CD8-positive, alpha-beta memory T cell (primary cell): ENCODE measurements at places on chromosomes 7 and 10.

DNA sequence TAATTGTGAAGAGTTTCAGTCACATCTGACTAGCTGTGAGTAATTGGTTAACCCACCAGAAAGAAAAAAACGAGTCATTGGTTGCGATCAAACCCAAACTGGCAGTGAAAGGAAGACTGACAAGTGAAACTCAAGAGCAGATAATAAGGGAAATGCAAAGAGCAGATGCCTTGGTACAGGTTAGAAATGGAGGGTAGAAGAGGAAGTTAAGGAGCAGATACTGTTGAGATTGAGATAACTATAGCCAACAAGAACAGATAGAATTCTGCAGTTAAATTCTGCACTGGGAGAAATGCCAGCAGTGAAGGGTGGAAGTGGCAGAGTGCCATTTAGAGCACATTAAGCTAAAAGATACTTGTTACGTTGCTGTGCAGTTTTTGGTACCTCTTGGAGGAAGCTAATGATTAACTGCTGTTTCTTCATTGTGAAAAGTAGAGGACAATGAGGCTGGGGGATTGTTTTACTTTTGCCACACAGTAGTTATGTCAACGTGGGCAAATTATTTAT lies 65.8 kb downstream of the CDK13 start:
- H3K27me3 ChIP-seq, result no peaks in the 10 kb centered on the region
- peaks cover 4% of the 10 kb centered on the region for H3K36me3 ChIP-seq
- no peak overlapping the region for H3K4me3 ChIP-seq
- no peaks in the 10 kb centered on the region for H3K4me1 ChIP-seq

DNA sequence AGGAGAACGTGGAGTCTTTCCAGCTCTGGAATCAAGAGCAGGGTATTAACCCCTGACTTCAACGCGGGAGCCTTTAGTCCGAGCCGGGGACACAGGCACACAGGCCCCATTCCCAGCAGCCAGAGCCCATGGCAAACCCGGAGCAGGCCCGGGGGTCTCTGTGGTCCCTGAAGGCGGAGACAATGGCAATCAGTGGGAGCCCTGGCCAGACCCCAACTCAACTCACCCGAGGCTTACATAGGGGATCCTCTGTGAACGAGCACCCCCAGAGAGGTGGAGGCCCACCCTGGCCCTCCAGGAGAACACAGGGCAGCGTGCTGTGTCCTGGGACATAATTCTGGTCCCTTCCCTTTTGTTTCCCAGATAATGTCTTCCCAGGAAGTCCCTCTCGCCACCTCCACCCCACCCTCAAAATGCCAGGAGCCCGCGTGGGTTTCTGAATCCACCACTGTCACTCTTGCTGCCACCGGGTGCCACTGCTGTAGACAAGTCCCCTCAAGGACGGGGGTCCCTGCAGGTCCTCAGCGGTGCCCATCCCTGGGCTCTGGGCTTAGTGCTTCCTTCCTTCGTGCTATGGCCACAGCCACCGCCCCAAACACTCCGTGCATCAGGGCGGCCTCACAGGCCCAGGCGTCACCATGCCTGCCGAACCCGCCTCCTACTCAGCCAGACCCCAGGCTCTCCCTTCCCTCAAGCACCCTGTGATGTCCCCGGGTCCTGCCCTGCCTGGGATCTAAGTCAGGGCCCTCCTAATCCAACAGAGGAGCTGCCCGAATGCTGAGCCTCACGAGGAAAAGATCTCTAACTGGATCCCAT lies 28.6 kb upstream of the PPP2R2D start:
- H3K27ac ChIP-seq, result no peak overlapping the region
- peaks cover 5% of the 10 kb centered on the region for H3K27me3 ChIP-seq
- peaks cover 4% of the 10 kb centered on the region for H3K4me1 ChIP-seq
- DNase-seq, result no peak

DNA sequence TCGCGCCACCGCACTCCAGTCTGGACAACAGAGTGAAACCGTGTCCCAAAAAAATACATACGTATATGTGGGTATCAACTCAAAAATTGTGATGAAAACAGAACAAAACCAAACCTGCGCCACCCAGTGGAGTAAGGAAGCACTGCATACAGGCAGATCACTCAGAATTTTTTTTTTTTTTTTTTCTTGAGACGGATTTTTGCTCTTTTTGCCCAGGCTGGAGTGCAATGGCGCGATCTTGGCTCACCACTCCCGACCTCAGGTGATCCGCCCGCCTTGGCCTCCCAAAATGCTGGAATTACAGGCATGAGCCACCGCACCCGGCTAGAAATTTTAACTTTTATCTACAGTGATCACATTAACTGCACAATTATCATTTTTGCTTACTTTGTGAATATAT lies 9.1 kb upstream of the TMEM236 start:
- H3K36me3 ChIP-seq, result no peaks in the 10 kb centered on the region

- H3K27me3 ChIP-seq, result no peaks in the 10 kb centered on the region
- no peak overlapping the region for H3K27ac ChIP-seq
- H3K4me1 ChIP-seq, result peaks cover 29% of the 10 kb centered on the region
- no peak for DNase-seq
These were observed 33.6 kb downstream of the AOAH start for GRCh38 chr7:36690514-36691187.

DNA sequence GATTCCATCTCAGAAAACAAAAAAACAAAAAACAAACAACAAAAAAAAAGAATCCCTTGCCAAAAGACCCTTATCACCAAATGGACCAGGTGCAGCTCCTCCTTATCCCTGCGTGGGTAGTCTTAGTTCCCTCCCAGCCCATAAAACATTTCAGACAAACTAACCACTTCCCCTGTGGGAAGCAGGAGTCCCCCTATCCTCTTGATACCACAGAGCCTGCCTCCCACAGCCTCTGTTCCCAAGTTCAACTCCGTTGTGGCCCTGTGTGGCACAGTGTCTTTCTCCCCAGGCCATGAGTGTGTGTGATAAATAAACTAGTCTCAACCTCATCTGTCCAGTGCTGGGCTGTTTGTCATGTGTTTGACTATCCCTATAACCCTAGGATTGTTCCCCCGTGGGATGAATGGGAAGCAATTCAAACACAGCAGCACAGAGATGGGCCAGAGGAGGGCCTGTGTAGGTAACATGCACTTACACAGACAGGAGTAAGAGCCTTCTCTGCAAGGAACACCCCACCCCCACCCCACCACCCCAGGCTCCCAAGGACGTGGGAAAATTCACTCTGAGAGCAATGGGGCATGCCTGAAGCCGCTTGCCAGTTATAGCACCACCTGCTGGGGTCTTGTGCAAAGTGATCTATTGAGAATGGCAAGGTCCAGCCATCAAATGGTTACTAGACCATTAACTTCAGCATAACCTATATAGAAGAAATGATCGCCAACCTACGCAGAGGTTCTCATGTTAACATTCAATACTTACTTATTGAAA lies 147.1 kb upstream of the GHITM start:
- no peak for DNase-seq
- no peaks in the 10 kb centered on the region for H3K27me3 ChIP-seq
- no peak overlapping the region for H3K4me3 ChIP-seq

DNA sequence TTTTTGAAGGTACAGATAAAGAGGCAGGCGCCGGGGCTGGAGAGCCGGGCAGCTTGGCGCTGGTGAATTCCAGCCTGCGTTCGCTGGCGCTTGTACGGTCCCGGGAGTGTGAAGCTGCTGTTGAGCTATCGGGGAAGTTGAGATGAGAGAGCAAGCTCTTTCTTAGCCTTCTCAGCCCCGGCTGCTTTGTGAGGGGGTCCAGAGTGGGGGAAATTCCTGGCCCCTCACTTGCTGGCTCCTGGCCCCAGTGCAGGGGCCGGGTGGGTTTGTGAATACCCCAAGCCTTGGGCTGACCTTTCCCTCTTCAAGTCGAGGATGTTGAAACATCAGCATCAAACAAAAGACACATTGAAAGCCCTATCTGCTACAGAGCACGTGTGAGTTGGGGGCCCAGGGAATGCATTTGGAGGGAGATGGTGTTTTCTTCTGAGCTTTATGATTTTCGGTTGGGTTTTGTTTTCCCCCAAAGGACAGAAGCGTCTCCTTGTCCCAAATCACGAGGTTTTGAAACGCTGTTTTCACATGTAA lies 2.7 kb downstream of the ZMIZ1 start:
- peaks cover 11% of the 10 kb centered on the region for H3K4me1 ChIP-seq
- no peak overlapping the region for H3K4me3 ChIP-seq
- no peak overlapping the region for H3K27ac ChIP-seq
- no peaks in the 10 kb centered on the region for H3K36me3 ChIP-seq
- no peak for DNase-seq

DNA sequence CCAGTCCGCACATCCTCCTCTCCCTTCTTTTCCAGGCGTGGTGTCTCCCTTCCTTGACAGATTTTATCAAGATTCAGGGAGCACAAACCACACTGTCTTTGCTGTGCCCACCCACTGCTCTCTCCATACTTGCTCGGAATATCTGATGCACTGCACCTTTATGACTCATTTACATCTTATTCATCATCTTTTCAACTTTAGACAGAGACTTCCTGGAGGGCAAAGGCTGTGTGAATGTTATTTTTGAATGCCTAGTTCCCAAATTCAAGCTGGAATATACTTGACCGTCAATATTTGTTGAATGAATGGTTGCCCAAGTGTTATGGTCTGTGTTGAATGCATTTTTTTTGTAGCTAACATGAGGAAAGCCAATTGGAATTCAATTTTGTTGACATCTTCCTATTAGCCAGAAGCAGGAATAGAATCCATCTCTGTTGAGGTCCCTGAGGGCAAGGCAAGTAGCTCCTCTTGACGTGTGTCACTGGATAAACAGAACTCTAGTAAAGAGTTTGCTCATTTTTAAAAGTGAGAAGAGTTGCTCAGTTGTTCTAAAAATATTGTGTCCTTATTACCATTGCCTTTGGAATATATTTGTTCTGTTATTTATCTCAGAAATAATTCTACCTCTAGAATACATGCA lies 95.0 kb downstream of the KLF6 start:
- H3K4me3 ChIP-seq, result no peak overlapping the region
- no peak for DNase-seq
- H3K27me3 ChIP-seq, result no peaks in the 10 kb centered on the region
- no peaks in the 10 kb centered on the region for H3K36me3 ChIP-seq
- H3K4me1 ChIP-seq, result no peaks in the 10 kb centered on the region
- H3K27ac ChIP-seq, result no peak overlapping the region
